ENCODE measurements at places on chromosomes 1 and 21. TPM values are rescaled to one million over a fixed set of nuclear protein-coding genes. Genes with fewer than 3 reads are reported as not detected.
A peak's percentile ranks its signal among the peaks of the same experiment; 100 is the strongest.

WNT3A gene
- not detected for total RNA-seq

SLC45A3 gene
- total RNA-seq = 11.8 TPM

ZSWIM5 gene
- total RNA-seq = 0.08 TPM

FMN2 gene
- total RNA-seq = not detected

CITED4 gene
- total RNA-seq = not detected

BATF3 gene
- total RNA-seq = 15.6 TPM

- no peaks in the 10 kb centered on the region for H3K27me3 ChIP-seq
- no peak for DNase-seq
- H3K27ac ChIP-seq = no peak overlapping the region
- H3K36me3 ChIP-seq = no peaks in the 10 kb centered on the region
- no peak overlapping the region for H3K4me3 ChIP-seq
These were observed 184.6 kb downstream of the DENND1B start for GRCh38 chr1:197590687-197591086.

DNA sequence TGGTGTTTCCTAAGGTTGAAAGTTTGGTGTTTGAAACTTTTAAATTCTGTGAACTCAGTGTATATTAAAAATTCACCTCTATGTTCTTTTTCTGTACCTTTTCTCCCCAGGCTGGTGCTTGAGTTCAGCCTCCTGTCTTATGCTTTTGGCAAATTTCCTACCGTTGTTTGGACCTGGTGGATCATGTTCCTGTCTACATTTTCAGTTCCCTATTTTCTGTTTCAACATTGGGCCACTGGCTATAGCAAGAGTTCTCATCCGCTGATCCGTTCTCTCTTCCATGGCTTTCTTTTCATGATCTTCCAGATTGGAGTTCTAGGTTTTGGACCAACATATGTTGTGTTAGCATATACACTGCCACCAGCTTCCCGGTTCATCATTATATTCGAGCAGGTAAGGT lies 24.9 kb upstream of the AXDND1 start:
- no peak for DNase-seq
- H3K27me3 ChIP-seq = no peaks in the 10 kb centered on the region
- no peak overlapping the region for H3K27ac ChIP-seq
- no peak overlapping the region for H3K4me3 ChIP-seq
- peaks cover 20% of the 10 kb centered on the region for H3K36me3 ChIP-seq

GRCh38 chr1:98145655-98146054 lies 224.8 kb upstream of the DPYD start:
- DNase-seq = no peak
- no peak overlapping the region for H3K4me3 ChIP-seq
- H3K27ac ChIP-seq = no peak overlapping the region

DNA sequence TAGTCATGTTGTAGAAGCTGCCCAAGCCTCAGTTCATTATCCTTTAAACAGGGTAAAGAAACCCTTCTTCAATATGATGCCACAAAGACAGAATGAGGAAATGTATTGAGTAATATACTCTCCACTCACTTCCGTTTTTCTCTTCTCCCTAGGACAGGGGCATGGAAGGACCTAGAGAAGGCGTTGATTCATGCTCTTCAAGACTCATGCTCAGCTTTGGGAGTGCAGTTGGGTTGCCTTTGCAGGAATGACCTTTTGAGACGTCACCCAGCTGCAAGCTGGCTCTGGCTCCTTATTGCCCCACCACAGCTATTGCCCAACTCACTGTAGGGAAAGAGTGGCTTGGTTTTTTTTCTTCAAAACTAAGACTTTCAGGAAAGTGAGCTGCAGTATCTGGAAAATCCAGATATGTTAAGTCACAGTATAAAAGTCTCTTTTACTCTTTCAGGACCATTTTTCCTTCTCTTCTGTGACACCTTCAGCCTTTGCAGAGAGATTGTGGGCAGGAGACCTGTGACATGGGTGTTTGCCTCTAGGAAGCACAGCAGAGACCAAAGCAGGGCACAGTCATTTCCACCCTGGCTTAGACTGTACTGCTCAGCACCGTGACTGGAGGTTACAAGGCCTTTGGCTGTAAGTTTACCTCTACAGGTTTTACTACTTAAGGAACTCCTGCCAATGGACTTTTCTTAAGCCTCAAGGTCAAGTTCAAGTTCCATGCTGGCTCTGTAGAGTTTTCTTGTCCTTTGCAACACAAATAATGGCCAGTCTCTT lies 39.5 kb downstream of the XCL2 start:
- no peaks in the 10 kb centered on the region for H3K36me3 ChIP-seq
- no peak overlapping the region for H3K4me3 ChIP-seq
- no peak for DNase-seq

GRCh38 chr1:90989990-90990389 lies 31.8 kb downstream of the ZNF644 start:
- H3K27me3 ChIP-seq = no peaks in the 10 kb centered on the region
- H3K36me3 ChIP-seq = peaks cover 21% of the 10 kb centered on the region
- H3K4me1 ChIP-seq = no peaks in the 10 kb centered on the region

DNA sequence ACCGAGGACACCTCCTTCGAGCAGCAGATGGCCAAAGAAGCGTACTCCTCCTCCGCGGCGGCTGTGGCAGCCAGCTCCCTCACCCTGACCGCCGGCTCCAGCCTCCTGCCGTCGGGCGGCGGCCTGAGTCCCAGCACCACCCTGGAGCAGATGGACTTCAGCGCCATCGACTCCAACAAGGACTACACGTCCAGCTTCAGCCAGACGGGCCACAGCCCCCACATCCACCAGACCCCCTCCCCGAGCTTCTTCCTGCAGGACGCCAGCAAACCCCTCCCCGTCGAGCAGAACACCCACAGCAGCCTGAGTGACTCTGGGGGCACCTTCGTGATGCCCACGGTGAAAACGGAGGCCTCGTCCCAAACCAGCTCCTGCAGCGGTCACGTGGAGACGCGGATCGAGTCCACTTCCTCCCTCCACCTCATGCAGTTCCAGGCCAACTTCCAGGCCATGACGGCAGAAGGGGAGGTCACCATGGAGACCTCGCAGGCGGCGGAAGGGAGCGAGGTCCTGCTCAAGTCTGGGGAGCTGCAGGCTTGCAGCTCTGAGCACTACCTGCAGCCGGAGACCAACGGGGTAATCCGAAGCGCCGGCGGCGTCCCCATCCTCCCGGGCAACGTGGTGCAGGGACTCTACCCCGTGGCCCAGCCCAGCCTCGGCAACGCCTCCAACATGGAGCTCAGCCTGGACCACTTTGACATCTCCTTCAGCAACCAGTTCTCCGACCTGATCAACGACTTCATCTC lies 106.8 kb upstream of the VAMP3 start:
- peaks cover 14% of the 10 kb centered on the region for H3K4me1 ChIP-seq
- no peak for DNase-seq
- no peak overlapping the region for H3K4me3 ChIP-seq

DNA sequence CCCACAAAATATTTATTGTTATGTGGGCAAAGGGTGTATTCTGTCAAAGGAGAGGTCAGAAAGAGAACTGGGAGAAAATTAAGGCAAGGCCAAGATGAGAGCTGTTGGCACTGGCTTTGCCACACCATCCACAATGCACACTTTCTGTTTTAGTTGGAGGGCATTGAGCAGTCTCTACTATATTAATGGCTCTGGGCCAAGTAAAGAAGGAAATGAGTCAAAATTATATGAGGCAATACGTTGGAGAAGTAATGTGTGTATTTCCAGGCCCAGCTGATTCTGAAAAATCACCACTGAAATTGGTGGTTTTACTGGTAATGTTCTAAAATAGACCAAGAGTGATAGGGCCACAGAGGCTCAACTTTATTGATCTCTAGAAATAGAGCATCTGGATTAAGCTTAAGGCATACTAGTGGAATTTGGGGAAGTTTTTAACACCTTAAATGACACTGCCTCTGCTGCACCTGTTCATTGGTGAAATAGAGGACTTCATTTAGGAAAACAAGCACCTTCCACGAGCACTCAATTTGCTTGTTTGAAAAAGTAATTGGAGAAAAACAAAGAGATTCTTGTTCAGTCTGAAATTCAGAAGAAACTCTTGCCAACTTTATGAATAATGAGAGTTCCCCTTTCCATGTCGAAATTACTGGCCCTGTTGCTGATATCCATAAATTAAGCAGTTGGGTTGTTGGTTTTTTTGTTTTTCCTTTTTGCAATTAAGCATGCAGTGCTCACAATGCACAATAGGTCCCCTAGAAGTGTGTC lies 424.9 kb downstream of the ADGRL2 start:
- no peaks in the 10 kb centered on the region for H3K36me3 ChIP-seq
- H3K27me3 ChIP-seq = no peaks in the 10 kb centered on the region
- peaks cover 35% of the 10 kb centered on the region for H3K4me1 ChIP-seq
- DNase-seq = peak; percentile 72
- peak overlapping the region; percentile 77 for H3K27ac ChIP-seq

GRCh38 chr1:27413004-27413403 lies 20.6 kb downstream of the GPR3 start:
- H3K36me3 ChIP-seq = peaks cover 73% of the 10 kb centered on the region
- H3K4me3 ChIP-seq = no peak overlapping the region
- no peak overlapping the region for H3K27ac ChIP-seq
- H3K4me1 ChIP-seq = peaks cover 18% of the 10 kb centered on the region

- peaks cover 7% of the 10 kb centered on the region for H3K27me3 ChIP-seq
- H3K27ac ChIP-seq = no peak overlapping the region
- H3K36me3 ChIP-seq = no peaks in the 10 kb centered on the region
- no peak for DNase-seq
- no peak overlapping the region for H3K4me3 ChIP-seq
These were observed 268.5 kb downstream of the GRIK3 start for GRCh38 chr1:36765785-36766300.

DNA sequence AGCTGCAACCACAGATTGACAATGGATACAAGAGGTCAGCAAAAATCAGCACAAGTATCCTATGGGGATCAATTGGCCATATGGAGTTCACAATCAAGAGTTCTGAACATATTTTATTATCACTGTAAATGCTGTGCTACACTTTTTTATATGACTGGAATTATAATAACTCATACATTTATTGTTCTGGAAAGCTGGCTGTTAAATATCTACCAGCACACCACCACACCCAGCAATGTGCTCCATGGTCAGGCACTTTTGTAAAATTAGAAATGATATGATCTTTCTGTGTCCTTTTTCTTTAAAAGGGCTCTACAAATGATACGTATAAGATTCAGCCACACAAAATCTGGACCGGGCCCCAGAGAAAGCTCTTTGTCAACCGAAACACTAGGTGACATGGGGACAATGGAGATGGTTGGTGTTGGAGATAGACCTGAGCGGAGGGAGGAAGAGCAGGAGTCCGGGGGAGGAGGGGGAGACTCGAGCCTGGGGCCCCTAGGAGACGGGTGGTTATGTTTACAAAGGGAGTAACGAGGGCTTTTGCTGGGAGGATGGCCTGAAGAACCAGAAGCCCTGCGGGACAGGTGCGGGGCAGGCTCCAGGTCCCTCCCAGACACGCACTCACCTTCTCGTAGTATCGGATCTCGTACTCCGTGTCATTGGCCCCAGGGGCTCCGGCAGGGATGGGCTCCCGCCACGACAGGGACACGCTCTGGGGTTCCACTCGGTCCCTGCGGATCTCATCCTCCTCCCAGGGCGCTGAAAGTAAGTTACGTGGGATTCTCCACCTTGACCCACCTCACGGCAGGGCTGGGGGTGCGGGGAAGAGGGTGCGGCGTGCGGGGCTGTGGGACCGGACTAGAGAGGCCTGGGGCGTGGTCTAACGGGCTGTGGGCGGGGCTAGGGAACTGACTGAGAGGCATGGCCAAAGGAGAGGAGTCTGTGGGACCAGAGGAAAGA lies 30.0 kb downstream of the EPHA10 start:
- no peak overlapping the region for H3K4me3 ChIP-seq
- no peak overlapping the region for H3K27ac ChIP-seq
- no peak for DNase-seq
- H3K27me3 ChIP-seq = peaks cover 4% of the 10 kb centered on the region
- no peaks in the 10 kb centered on the region for H3K4me1 ChIP-seq

DNA sequence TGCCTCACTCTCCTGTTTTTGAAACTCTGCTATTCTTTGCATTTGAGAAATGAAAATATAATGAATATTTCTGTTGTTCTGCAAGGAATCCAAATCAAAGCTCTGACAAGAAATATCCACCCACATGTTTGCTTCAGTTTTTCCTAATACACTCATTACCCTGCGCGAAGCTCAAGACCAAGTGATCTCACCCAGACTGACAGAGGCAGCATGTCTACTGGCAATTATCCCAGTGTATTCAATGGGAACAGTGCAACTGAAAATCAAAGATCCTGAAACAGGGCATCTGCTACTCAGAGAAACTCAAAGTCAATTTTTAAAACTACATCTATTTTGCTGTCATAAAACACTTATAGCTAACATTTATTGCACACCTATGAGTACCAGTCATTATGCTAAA lies 321.0 kb upstream of the LRRC7 start:
- no peak overlapping the region for H3K27ac ChIP-seq
- no peaks in the 10 kb centered on the region for H3K27me3 ChIP-seq
- no peak for DNase-seq
- no peaks in the 10 kb centered on the region for H3K36me3 ChIP-seq
- H3K4me1 ChIP-seq = no peaks in the 10 kb centered on the region
- no peak overlapping the region for H3K4me3 ChIP-seq

- H3K36me3 ChIP-seq = no peaks in the 10 kb centered on the region
- peak overlapping the region; percentile 72 for H3K27ac ChIP-seq
- H3K4me1 ChIP-seq = peaks cover 49% of the 10 kb centered on the region
- peak overlapping the region; percentile 38 for H3K4me3 ChIP-seq
- peak; percentile 91 for DNase-seq
These were observed 7.3 kb downstream of the UQCRHL start for GRCh38 chr1:15799928-15800835.

DNA sequence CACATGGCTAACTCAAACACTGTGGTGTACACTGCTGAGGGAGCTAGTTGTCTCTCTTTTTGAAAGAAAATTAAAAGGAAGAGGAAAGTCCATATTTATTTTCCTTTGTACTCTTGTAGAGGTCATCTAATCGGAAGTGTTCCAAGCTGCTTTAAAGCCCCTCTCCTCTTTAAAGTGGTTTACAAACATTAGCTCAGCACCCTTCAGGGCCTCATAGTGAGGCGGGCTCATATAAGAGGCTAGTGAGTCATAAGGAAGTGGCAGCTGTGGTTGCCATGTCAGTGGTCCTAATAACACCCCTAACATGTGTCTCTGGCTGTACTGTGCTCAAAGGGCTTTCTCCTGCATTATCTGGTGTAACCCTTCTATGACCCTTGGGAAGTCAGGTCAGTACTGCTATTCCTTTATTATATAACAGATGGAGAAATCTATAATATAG lies 104.4 kb upstream of the SERBP1 start:
- no peaks in the 10 kb centered on the region for H3K27me3 ChIP-seq
- DNase-seq = peak; percentile 85
- peaks cover 21% of the 10 kb centered on the region for H3K4me1 ChIP-seq
- H3K4me3 ChIP-seq = no peak overlapping the region
- peak overlapping the region; percentile 30 for H3K27ac ChIP-seq

- peak overlapping the region; percentile 31 for H3K27ac ChIP-seq
- no peak for DNase-seq
- no peak overlapping the region for H3K4me3 ChIP-seq
- H3K36me3 ChIP-seq = peaks cover 29% of the 10 kb centered on the region
- H3K4me1 ChIP-seq = peaks cover 17% of the 10 kb centered on the region
These were observed 11.9 kb downstream of the WRAP73 start for GRCh38 chr1:3638027-3638426.
